ENCODE measurements at places on chromosomes 12 and 14.

DNA sequence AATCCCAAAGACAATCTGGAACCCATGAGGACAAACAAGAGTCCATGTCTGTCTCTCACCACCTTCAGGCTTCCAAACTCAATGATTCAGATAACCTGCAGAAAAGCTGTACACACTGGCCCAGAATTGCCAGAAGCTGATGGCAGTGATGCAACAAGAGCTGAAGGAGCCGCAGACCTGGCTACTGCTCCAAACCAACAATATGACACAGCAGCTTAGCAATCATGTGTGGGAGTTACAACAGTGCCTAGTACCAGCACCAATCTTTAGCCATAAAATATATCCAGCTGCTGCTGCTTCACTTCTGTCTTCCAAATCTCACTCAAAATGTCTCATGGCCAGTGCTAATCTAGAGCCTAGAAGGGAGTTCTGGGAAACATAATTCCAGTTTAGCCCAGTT, 22.0 kb downstream of the RPS6KA5 start:
- DNase-seq: no peak

GRCh38 chr14:23125011-23125410, 6.0 kb upstream of the CEBPE start:
- DNase-seq: no peak

- peak; percentile 35 for DNase-seq
These were observed 17.8 kb upstream of the RPS6KA5 start for GRCh38 chr14:91078095-91078737.

GRCh38 chr14:70886421-70887206, 20.6 kb upstream of the PCNX1 start:
- DNase-seq: no peak

DNA sequence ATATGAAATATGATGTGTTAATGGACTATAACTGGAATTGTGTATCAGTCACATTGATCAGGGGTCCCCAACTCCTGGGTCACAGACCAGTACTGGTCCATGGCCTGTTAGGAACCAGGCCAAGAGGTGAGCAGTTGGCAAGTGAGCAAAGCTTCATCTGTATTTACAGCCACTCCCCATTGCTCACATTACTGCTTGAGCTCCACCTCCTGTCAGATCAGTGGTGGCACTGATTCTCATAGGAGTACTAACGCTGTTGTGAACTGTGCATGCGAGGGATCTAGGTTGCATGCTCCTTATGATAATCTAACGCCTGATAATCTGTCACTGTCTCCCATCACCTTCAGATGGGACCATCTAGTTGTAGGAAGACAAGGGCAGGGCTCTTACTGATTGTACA, 72.3 kb downstream of the CDK17 start:
- no peak for DNase-seq

- no peak for DNase-seq
These were observed 4.7 kb upstream of the KANSL2 start for GRCh38 chr12:48686615-48687334.

DNA sequence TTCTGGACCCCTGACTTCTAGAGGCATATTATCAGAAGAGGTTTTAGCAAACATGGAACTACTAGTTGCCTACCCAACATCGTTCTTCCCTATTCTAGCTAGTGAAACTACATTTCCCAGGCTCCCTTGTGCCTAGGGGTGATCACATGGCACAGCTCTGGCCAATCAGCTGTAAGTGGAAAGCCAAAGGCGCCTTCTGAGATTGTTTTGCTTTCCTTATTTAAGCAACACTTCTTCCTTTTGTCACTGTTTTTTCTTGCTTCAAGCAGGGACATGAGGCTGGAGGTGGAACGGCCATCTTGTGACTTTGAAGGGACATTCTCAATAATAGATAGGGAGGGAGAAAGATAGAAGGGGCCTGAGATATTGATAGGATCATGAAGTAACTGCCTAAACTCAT, 136.7 kb downstream of the ZNF664 start:
- no peak for DNase-seq

- no peak for DNase-seq
These were observed 19.6 kb upstream of the NXPH4 start for GRCh38 chr12:57196956-57197355.

DNA sequence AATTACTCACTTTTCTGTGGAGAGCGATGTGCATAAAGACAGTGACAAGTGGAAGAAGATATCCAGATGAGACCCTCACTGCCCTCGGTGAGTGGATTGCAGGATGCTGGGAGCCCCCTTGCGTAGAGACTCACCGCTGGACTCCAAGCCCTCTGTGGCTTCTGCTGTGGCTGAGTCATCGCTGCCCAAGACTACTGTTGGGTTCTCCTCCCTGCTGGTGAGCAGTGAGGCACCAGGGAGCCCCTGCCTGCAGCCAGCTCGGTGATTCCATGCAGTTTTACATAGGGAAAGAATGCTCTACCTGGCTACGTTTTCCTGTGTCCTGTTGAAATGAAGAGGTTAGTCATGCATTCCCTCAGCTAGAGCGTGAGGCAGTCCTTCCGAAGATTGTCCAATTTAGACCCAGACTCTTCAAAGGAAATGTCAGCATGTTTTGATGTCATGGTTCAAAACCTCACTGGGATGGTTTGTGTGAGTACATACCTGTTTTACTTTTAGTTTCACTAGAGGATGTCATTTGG, 28.2 kb downstream of the TRAF3 start:
- peak; percentile 10 for DNase-seq

GRCh38 chr14:94292872-94293577, at the start of gene SERPINA10:
TSS of gene SERPINA10 (minus strand) at chr14:94293268. CDS start at chr14:94290593, 2,675 bp downstream.
- no peak for DNase-seq

DNA sequence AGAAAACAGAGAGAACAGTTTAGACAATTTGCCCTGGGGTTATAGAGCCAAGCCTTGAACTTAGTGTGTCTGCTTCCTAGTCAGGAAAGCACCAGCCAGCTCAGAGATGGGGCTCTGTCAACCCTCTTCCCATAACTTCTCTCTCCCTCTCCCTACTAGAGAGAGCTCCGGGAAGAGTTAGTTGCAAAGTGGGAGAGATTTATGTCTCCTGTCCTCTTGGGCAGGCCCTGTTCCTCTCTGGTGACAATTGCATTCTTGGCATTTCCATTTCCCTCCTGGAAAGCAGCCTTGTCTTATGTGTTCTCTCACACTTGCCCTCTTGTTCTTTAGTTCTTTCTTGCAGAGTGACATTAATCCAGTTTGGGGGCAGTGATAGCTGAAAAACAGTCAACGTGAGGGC, 42.1 kb upstream of the TUNAR start:
- no peak for DNase-seq

DNA sequence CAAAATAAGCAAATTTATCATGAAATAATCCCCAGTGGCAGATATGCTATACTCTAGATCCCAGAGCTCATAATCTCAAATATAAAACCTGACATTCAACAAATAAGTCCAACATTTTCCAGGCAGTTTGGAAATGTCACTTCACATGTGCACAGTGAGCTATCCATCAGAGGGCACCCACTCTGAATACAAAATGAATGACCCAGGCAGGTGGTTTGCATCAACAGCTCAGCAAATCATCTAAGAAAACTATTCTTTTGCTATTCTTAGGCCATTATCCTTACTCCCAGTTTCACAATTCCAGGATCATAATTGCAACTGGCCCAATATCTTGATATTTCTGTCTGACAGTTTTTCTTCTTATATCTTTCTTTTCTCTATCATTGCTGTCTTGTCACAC, 38.5 kb downstream of the TRIM9 start:
- no peak for DNase-seq

DNA sequence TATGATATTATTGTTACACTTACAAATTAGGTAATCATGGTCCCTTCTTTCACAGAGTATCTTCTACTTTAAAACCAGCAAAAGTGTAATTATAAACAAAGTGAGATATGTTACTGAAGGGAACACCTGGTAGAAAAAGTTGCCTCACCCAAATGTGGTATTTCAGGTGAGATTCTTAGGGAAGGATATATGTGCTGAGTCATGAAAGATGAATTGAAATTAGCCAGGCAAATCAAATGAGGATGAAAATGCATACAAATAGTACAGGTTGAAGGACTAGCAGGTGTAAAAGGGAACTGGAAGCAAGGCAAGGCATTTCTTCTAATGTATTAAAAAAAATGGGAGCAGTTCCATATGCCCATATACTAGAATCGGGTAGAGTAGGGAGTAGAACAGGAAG, 220.9 kb downstream of the PRKD1 start:
- DNase-seq: no peak

DNA sequence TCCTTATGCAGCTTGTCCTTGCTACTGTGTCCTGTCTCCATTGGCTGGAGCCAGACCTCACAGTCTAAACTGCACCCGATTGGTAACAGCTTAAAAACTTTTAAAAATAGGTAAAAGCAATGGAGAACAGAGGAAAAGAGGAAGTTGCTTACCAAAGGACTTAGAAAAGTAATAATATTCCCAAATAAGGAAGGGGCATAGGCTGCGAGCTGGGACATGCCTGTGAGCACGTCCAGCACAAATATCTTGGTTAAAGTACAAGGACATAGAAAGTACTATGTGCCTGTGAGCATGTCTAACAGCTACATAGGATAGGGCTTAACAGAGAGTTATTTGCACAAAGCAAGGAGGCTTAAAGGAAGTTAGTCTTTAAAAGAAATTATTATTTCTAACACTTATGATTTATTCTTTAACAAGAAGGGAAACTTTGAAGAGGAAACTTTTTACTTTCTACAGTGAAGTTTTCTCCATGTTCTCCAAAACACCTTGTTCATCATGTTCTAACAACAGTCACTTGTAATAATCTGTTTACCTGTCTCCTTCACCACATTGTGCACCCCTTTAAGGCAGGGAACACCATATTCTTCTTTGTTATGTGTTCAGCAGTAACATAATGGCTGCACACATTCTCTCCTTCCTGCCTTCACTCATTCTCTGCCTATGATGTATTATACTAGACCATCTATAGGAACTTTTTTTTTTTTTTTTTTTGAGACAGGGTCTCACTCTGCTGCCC, 9.8 kb upstream of the UBE2N start:
- DNase-seq: no peak

- no peak for DNase-seq
These were observed 196.2 kb upstream of the NUDT4 start for GRCh38 chr12:93181409-93181965.

DNA sequence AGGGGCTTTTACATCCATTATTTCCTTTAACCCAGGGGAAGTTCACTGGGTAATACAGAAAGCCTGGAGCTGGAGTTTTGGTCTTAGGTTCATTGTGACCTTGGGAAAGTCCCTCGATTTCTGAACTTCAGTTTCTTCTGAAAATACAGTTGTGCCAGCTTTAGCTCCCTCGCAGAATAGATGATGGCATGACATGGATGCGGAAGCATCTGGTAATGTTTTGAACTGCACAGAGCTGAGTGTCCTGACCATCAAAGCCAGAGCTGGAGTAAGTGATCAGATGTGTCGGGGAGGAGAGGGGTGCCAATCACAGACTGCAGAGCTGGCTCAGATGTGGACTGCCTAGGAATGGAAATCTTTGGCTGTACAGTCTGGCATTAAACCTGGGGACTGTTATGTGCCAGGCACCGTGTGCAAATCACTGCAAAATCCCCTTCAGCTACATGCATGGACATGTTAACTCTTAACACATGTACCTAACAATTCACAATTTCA, 180.9 kb downstream of the ETV6 start:
- DNase-seq: no peak

DNA sequence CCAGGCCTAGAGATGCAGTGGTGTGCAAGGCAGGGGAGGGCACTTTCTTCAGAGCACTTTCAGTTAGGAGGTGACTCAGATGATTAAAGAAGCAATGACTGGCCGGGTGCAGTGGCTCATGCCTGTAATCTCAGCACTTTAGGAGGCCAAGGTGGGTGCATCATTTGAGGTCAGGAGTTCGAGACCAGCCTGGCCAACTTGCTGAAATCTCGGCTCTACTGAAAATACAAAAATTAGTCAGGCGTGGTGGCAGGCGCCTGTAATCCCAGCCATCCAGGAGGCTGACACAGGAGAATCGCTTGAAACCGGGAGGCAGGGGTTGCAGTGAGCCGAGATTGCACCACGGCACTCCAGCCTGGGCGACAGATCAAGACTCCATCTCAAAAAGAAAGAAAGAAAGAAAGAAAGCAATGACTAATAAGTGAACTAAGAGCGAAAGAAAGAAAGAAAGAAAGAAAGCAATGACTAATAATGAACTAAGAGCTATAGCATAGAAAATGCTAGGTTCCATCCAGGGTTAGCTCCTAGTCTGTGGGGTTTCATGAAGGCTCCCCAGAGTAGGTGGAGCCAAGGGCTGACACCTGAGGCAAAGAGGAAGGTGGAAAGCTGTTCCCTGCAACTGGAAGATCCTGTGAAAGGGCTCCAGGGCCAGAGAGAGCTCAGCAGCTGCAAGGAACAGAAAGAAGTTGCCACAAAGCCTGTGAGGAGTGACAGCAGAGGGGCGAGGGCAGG, 334.5 kb downstream of the CACNA1C start:
- DNase-seq: no peak

DNA sequence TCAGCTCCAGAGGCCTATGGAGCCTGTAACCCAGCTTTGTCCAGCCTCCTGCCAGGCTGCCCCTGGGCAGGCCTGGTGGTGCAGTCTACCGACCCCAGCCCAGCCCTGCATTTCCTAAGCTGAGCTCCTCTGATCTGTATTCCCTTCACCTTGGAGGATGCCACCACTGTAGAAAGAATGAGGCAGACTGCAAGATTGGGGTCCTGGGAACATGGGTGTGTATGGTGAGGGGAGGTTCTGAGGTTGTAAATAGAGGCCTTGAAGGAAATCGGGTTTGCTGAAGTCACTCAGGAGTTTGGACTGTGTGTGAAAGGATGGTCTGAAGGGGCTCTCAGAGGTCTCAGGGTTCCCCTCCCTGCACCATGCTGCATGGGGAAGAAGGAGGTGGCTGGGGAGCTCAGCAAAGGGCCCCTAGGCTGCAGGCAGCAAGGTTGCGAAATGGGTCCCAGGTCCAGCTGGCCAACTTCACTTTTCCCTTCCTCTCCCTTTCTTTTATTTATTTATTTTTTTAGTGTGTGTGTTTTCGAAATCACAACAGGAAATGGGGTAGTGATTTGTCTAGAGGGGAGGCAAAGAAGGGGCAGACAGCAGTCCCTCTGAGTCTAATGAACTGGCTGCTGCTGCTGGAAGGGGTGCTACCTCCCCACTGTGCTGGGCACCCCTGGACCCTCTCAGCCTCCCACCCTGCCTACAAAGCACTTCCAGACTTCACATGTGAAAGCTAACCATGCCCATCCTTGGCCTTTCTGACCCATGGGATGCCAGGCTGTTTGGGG, 1.2 kb upstream of the LRP1-AS start:
- DNase-seq: no peak

DNA sequence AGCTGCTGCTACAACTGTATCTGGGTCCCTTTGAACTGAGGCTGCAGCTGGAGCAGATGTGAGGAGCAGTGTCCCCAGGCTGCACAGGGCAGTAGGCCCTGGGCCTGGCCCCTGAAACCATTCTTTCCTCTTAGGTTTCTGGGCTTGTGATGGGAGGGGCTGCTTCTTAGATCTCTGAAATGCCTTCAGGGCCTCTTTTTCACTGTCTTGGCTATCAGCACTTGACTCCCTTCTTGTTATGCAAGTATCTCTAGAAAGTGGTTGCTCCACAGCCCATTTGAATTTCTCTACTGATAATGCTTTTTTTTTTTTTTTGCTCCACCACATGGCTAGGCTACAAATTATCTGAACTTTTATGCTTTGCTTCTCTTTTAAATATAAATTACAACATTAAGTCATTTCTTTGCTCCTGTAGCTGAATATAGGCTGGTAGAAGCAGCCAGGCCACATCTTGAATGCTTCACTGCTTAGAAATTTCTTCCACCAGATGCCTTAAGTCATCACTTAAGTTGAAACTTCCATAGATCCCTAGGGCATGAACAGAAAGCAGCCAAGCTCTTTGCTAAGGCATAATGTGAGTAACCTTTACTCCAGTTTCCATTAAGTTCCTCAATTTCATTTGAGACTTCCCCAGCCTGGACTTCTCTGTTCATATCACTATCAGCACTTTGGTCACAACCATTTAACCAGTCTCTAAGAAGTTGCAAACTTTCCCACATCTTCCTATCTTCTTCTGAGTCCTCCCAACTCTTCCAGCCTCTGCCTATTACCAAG, 41.1 kb downstream of the ACSM4 start:
- DNase-seq: no peak
